ENCODE measurements at places on chromosomes 4 and X.

GRCh38 chr4:94536049-94536448 is 84.3 kb downstream of the PDLIM5 start:
- DNase-seq: no peak

DNA sequence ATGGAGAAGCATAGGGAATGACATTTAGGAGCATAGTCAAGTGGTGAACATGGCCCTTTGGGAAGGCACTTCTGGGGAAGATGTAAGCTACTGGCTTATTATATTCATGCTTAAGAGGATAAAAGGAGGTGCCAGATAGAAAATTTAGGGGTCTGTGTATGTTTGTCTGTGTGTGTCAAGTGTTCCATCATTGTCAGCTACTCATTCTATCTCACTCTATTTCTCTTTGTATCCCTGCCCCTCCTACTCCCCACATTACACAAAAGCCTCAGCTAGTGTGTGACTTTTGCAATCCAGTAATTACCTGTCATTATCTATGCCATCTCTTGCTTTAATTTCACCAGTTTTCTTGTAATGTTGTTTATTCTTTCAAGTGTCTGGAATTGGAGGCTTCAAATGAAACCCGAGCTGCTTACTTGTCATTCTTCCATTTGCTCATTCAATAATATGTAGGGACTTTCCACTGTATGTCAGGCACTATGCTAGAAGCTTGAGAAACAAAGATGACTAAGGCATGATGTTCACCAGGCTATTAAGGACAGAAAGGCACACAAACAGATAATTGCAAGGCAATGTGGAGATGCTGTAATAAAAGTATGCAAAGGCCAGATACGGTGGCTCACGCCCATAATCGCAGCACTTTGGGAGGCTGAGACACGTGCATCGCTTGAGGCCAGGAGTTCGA is 229.8 kb upstream of the TEX13C start:
- no peak for DNase-seq

DNA sequence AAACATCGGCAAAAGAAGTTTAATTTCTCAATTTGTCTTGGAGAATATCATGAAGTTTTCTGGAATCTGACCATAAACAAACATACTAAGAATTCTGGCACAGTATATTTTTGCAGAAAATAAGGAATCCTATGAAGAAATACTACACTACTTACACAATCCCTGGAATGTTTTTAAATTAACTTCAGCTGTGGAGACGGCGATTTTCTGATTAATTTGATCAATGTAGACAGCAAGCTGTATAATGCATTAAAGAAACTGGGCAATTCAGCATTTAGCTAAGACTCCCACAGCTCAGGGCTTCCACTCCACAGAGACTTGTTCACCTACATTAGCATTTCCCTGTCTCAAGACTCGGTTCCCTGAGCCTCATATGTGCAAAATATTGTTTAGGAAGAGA is 12.2 kb downstream of the EGFL6 start:
- no peak for DNase-seq

- no peak for DNase-seq
These were observed 60.4 kb upstream of the HPF1 start for GRCh38 chr4:169818063-169818679.

DNA sequence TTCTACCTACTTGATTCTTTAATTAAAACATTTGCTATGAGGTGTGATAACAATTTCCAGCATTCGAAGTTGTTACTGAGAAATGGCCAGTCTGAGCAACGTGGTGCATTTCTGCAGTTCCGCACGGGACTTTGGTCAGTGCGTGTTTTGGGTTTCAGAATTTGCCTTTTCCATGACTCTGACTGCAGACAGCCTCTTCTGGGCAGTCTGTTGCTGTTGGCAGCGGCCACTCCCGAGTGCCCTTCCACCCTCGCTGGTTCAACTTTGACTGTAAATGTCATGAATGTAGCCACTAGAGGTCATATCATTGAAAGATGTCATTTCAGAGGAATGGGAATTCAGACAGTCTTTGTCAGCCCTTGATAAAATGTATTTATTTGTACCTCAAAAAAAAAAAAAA is 53.6 kb downstream of the NOP14 start:
- DNase-seq: no peak

- DNase-seq: no peak
These were observed 42.3 kb downstream of the SPATA4 start for GRCh38 chr4:176153124-176153523.

GRCh38 chr4:151276787-151277562 is at the start of gene PRSS48:
Gene PRSS48, plus strand, starts transcription at chr4:151277161. Its CDS starts 12 bp downstream, at chr4:151277173.
- peak; percentile 60 for DNase-seq

Measured in aorta (tissue), 5 donors.